ENCODE measurements at places on chromosomes 1 and 21.

- peak; percentile 81 for DNase-seq
These were observed 832 bp downstream of the HCN3 start for GRCh38 chr1:155277902-155278688.

DNA sequence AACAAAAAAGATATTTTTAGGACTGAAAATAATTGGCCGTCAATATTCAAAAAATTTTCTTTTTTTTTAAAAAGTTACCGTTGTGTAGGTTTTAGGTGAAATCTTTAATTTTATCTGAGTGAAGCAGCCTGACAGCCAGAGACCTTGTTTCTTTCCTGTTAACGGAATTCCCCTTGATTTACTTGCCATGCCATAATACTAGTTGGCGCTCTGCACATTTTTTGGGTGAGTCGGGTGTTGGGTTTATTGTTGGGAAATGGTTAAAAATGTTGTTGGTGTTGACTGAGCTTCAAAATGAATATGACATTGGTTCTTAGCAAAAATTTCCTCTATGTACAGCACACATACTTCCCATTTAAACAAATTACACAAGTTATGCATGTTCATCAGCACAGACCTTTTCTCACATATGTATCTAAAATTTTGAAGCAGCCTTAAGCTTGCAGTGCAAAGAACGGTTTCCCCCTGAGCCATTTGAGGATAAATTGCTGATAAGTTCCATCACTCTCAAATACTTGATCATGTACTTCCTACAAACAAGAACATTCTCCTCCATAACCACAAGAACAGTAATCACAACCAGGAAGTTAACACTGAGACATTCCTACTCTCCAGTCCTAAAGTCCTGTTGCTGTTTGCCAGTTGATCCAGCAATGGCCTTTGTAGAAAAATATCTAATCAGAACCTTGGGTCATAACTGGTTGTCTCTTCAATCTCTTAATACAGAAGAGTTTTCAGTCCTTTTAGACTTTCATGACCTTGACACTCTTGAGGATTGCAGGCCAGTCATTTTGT is 34.2 kb downstream of the CAMTA1 start:
- DNase-seq, result no peak

DNA sequence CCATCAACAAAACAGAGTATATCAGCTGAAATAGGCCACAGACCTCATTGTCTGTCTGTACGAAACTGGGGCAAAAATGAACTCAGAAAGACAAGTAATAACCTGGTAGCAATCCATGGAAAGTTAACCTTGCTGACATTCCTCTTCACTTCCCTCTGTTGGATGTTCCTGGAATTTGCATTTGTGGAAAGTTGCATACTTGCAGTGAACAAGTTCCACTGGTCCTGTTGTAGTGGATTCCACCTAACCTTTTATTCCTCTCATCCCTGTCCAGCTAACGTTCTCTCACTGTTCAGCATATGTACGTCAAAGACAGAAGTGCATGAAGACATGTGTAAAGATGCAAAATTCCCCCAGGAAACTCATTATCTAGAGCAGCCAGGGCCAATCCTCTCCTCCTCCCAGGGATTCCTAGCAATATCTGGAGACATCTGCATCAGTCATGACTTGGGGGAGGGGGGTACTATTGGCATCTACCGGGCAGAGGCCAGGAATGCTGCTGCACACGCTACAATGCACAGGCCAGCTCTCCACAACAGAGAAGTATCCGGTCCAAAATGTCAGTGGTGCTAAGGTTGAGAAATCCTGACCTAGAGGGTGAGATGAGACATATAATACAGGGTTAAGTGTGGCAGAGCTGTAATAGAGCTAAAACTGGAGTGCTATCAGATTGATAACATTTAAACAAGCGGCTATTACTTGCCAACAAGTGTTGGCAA is 8.2 kb downstream of the LPAR3 start:
- DNase-seq, result no peak

GRCh38 chr1:24919791-24920532 is 10.1 kb downstream of the RUNX3 start:
- DNase-seq, result no peak

GRCh38 chr21:34261841-34262468 is 101.9 kb upstream of the KCNE2 start:
- no peak for DNase-seq

- DNase-seq, result no peak
These were observed 126.8 kb upstream of the DEPDC1 start for GRCh38 chr1:68623700-68624099.

DNA sequence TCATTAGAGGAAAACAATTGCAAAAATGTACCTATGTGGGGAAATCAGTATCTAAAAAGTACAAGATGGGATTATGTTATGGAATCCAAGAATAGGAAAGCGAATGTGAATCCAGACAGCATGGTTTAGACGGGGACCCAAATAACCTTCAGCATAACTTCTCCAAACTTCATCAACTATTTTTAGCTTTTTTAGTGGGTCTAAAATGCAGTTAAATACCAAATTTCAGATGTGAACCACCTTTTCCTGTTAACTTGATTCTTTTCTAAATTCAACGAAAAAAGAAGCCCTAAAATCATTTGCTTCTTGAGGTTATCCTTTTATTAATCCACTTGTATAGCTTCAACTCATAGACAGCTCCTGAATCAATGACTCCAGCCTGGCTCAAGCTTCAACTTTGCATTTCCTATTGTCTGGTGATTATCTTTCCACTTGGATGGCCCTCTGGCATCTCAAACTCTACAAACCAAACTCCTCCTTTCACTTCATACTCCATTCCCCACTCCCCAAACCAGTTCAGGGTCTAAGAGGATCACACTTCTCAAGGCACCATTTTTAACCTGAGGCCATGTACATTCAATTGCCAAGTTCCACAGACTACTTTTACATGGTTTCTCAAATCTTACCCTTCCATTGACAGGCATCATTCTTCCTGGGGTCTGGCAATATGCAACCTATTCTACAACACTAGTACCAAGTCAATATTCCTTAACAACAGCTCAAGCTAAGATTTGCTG is 7.4 kb downstream of the ERRFI1 start:
- DNase-seq, result no peak

DNA sequence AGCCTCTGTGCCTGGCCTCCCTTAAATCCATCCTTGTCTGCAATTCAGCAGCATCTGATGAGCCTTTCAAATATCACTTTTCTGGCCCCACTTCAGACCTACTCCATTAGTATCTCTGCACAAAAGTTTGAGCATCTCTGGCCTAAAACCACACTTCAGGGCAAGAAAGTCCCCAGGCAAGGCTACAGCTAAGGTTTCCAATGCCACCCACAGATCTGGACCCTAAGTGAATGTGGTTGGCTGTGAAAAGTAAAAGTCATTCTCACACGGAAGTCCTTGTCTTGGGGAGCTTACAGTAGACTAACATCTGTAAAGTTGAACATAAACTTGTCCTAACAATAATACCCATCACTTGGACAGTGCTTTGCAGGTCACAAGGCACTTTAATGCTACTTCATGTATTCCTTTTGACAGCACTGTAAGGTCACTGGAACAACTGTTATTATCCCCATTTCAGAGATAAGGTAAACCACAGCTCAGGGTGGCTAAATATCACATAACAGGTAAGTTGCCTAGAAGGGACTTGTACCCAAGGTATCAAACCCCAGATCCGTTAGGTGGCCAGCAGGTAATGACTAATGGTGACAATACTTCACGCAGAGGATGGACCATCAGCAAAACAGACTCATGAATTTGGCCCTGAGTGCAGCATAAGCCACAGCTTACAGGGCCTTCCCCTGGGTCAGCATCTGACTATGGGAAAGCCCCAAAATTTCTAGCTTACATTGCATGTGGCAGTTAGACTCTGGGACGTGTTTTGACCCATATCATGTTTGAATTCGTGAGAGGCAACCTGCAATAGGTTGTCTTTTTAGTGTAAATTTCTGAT is 356.0 kb downstream of the HHAT start:
- no peak for DNase-seq

DNA sequence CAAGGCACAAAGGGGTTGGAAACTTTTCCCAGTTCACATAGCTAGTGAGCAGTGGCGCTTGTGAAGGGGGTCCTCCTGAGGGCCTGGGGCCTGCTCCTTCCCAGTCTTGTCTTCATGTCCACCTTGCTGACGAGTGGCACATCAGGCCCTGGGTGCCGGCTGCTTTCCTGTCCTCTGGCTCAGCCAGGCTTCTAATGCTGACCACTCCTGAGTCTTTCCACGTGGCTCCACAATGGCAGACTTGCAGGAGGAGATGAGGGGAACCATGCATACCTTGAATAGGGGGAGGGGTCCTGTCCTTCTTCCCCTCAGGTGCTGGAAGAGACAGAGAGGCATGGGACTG is 38.7 kb downstream of the MAPKAPK2 start:
- no peak for DNase-seq

DNA sequence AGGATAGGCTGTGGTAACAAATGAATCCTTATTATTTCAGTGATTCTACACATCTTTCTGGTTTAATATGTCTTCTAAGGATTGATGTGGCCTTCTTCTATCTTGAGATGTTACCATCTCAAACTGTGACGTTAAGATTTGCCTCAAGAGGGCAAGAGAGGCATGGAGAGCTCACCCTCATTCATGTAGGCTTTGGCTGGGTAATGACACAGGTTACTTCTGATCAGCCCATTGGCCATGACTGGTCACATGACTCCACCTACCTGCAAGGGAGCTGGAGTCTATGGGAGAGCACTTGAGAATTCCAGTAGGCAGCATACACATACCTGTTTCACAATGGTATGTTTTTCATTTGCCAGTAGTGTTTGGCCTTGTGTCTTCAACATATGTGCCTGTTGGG is 30.0 kb downstream of the CACHD1 start:
- DNase-seq, result peak; percentile 3

GRCh38 chr1:3894626-3895278 is 5.3 kb downstream of the C1orf174 start:
- no peak for DNase-seq

GRCh38 chr21:16095005-16095404 is 365.2 kb downstream of the USP25 start:
- no peak for DNase-seq

- DNase-seq, result no peak
These were observed 29.8 kb downstream of the SHISAL2A start for GRCh38 chr1:52662645-52663313.

- no peak for DNase-seq
These were observed 220.4 kb downstream of the RHOU start for GRCh38 chr1:228955691-228956090.

DNA sequence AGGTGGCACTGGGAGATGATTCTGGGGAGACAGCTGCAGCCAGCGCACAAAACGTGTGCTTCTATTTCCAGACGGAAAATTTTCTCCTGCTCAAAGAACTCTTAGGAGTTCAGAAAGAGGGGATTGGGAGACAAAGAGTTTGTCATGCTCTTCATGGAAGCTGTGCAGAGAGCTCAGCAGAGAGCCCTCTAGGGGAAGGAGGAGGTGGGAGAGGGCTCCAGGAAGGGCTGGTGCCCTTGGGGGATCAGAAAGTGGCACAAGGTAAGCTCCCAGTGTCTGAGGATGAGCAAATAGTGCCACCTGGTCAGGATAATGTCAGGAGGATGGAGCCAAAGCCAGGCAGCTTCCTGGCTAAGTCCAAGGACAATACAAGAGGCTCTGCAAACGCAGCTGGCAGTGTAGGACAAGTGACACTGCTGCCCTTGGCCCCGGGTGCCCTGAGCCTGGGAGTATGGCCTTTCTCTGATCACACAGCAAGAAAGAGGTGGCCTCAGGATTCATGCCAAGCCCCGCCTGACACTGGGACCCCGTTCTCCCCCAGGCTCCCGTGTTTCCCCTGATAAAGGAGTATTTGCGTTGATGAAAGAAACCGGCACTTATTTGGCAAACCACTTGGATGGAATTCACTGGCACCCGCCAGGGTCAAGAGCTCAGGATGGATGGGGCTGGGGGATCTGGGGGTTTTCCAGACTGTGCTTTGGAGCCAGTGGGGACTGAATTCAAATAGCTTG is 254.0 kb downstream of the PTPRU start:
- no peak for DNase-seq

GRCh38 chr1:6303397-6304012 is 42.6 kb upstream of the GPR153 start:
- no peak for DNase-seq

GRCh38 chr1:44653107-44653964 is 20.9 kb downstream of the TMEM53 start:
- DNase-seq, result no peak

- DNase-seq, result peak; percentile 23
These were observed 648 bp downstream of the ATP5PF start for GRCh38 chr21:25733859-25734653.

- DNase-seq, result no peak
These were observed 338.2 kb downstream of the ASTN1 start for GRCh38 chr1:176826265-176826664.

DNA sequence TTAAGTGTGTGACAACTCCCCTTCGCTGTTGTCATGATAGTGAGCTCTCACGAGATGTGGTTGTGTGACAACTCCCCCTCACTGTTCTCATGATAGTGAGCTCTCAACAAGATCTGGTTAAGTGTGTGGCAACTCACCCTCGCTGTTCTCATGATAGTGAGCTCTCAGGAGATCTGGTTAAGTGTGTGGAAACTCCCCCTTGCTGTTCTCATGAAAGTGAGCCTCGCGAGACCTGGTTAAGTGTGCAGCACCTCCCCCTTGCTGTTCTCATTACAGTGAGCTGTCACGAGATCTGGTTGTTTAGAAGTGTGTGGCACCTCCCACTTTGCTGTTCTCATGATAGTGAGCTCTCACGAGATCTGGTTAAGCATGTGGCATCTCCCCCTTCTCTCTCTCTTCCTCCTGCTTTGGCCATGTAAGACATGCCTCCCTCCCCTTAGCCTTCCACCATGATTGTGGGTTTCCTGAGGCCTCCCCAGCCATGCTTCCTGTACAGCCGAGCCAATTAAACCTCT is 25.1 kb upstream of the LSS start:
- DNase-seq, result peak; percentile 66

- no peak for DNase-seq
These were observed 6.3 kb downstream of the CELSR2 start for GRCh38 chr1:109255678-109256077.

DNA sequence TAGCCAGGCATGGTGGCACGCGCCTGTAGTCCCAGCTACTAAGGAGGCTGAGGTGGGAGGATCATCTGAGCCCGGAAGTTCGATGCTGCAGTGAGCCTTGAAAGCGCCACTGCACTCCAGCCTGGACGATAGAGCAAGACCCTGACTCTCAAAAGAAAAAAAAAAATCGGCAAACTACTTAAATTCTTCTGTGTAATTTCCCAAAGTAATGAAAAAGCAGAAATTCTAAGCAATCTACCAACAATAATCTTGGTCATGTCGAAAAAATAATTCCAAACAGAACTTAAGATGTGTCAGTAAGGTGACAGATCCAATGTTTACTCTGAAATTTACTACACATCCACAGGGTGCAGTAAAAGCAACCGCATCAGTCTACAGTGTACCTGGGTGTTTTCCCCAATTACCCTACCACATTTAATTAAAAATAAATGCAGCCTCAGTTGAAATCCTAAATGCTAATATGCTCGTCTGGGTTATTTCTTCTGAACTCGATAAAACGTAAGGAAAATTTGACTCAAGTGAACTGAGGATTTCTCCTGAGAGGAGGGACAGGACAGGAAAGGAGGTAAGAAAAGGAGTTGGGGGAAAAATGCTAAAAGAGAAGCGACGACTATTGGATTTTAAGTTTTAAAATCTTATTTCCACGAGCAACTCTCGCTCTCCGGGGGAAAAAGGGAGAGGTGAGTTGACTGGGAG is 801 bp downstream of the EPRS1 start:
- DNase-seq, result peak; percentile 30

Measured in CD4-positive, alpha-beta T cell treated with Interleukin-21 for 1 hour (primary cell).